ENCODE measurements at places on chromosomes 16 and 17. TPM values are rescaled to one million over a fixed set of nuclear protein-coding genes. Genes with fewer than 3 reads are reported as not detected.

Gene SEC14L5
- 0.61 TPM for total RNA-seq

Gene CA7
- total RNA-seq, result not detected

Gene FKBP10
- total RNA-seq, result 0.37 TPM

Gene FLYWCH2
- total RNA-seq, result 13.5 TPM

Gene ALOX12B
- 1.1 TPM for total RNA-seq

- no peak for ATAC-seq
Measured at GRCh38 chr16:85897382-85897781, 1.6 kb upstream of the IRF8 start.

- no peak for ATAC-seq
Measured at GRCh38 chr17:11608396-11608795, 10.1 kb downstream of the DNAH9 start.

GRCh38 chr16:84314814-84315213 lies 20.1 kb downstream of the WFDC1 start:
- ATAC-seq, result no peak

- ATAC-seq, result no peak
Measured at GRCh38 chr17:37167756-37168155, 208.0 kb upstream of the C17orf78 start.

DNA sequence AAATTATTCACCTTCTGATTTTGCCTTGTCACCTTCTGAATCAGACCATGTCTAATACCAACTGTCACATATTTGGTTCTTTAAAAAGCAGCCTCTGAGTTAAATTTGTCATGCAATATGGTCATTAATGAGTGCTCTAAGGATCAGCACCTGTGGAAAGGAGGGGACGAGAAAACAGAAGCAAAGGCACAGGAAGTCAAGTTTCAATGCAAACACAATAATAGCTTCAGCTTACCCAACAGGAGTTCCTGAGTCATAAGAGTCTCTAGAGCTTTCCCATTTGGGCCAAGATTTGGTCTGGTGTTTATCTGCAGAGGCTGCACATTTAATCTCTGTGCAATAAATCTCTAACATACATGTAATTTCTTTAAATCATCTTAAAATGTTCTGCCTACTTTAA lies 889.8 kb downstream of the CDH8 start:
- ATAC-seq, result no peak

DNA sequence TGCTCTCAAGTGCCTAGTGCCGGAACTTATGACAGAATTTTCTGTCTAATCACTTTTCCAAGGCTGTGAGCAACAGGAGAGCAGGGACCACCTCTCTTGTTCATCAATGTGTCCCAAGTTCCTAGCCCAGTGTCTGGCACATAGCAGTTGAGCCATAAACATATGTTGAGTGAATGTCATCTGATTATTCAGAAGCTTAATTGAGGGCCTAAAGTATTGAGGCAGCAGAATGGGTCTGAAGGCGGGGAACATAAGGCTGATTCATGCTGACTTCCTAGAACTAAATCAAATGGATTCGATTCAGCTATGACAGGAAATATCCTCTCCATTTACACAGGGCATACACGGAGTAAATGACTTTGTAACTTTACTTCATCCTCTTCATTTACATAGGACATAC lies 438.0 kb upstream of the ZFHX3 start:
- ATAC-seq, result no peak

All from activated T-helper 17 cell treated with anti-CD3 and anti-CD28 coated beads, Interleukin-2, amount 50 U/mL, for 72 hours (primary cell).